T-helper 2 cell (primary cell): ENCODE measurements at places on chromosomes 2 and 18.

GRCh38 chr2:70756128-70756527 is 11.9 kb downstream of the ADD2 start:
- DNase-seq = no peak

DNA sequence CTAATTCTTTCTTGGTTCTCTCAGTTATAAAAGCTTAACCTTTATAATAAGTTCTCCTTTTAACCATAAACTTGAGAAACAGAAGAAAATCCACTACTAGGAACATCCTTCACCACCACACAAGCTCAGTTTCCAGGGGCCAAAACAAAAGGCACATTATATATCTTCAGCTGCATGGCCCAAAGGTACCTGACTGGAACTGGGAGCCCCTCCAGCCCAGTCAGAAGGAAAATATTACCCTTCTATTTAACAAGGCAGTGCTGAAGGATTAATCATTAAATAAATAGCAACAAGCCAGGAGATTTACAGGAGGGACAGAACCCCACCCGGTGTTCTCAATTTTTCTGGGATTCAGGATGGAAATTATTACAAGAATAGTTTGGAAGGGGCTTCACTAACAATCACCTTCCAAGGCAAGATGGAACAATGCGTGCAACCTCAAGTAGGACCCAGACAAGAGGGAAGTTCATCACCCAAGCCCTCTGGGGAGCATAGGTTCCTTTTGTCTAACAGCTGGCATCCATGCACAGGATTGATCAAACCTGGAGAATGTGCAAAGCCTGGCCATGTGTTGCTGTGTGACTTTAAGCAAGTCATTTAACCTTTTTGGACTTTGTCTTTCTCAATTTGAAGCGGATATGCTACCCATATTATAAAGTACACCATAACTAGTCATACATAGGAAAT is 159.6 kb upstream of the SETBP1 start:
- no peak for DNase-seq

DNA sequence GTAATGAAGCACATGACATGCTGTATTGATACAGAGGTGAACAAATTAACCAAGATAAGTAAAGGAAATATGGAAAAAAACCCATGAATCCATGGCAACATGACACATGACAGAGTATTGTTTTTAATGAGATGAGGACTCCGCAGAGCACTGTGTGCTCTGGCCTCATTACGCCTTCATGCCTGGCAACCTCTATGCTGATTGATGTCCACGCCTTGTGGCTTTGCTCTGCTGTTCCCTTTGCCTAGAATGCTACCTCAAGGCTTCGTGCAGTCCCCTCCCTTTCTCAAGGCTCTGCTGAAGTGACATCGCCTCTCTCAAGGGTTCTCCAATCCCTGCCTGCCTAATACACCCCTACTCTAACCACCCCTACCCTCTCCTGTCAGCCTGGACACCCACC is 8.4 kb downstream of the SIGLEC15 start:
- DNase-seq = no peak

GRCh38 chr2:44772131-44772530 is 169.4 kb upstream of the SIX3 start:
- DNase-seq = no peak

GRCh38 chr2:102510791-102511575 is 38.0 kb downstream of the SLC9A4 start:
- DNase-seq = no peak
